CD4-positive, CD25-positive, alpha-beta regulatory T cell (primary cell): ENCODE measurements at places on chromosomes 6 and 20.

DNA sequence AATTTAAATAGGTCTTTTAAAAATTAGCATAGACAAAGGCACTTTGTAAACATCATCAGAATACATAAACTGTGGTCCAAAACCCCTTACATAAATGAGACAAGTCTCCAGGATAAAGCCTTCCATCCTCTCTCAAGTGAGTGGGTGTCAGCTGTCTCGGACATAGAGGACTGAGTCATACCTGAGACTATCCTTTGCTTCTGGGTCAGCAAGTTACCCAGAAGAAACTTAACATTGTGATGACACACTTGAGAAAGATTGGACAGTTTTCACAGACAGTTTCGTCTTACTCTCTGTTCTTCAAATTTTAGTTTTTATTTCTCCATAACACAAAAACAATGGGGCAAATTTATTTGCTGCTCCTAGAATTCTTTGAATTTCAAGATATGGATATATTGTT is 838.0 kb downstream of the DHX35 start:
- no peak for DNase-seq

DNA sequence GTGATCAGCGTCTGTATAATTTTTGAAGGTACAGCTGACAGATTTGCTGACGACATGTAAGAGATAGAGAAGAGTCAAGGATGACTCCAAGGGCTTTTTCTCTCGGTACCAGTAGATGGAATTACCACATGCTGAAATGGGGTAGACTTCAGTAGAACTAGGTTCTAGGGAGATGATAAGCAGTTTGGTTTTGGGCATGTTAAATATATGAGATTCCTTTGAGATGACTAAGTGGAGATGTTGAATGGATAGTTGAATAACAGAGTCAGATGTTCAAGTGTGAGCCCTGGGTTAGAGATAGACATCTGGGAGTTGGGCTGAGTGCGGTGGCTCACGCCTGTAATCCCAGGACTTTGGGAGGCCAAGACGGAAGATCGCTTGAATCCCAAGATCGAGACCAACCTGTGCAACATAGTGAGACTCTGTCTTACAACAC is 50.0 kb downstream of the PHF20 start:
- DNase-seq = no peak

DNA sequence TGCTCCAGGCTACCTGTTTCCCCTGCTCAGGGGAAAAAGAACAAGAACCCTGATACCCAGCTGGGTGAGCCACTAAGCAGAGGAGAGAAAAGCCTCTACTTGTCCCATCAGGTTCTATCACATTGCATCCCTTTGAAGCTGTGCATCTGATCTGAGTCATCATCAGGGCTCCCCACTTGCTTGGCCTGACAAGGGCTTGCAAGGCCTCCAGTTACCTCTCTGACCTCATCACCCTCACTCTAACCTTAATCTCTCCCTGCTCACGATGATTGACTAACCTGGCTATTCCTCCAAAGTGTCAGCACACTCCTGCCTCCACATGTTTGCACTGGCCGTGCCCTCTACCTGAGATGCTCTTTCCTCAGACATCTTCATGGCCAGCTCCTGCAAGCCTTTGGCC is 309.5 kb upstream of the CHD6 start:
- no peak for DNase-seq

DNA sequence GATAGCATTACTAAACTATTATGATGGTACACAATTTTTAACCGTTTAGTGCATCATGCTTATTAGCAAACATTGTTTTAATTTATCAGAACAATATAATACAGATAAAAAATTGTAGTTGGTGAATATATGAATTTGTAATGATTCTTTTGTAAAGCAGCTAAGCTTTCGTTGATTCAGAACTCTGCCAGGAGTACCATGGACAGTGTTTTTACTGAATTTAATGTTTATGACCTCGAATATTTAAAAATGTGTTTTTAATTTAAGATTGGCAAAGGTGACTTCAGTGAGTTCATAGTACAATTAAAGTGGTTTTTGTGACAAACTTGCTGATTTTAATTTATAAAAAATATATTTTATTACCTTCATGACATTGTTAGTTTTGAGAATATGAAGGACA is 10.0 kb downstream of the AFDN start:
- no peak for DNase-seq

DNA sequence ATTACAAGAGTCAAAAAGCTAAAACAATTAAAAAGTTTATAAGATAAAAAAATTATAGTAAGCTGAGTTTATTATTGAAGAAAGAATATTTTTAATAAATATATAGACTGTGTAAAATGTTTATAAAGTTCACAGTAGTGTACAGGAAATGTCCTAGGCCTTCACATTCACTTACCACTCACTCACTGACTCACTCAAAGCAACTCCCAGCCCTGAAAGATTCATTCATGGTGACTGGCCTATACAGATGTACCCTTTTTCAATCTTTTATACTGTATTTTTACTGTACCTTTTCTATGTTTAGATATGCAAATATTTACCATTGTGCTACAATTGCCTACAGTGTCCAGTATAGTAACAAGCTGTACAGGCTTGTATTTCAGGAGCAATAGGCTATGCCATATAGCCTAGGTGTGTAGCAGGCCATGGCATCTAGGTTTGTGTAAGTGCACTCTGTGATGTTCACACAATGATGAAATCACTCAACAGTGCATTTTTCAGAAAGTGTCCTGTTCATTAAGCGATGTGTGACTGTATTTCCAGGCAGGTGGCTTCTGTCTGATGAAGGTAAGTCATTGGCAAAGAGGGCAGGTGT is 130.2 kb downstream of the BTBD3 start:
- DNase-seq = no peak

- DNase-seq = no peak
Measured at GRCh38 chr20:64035066-64035932, 683 bp upstream of the C20orf204 start.

GRCh38 chr20:17856024-17856564 is 112.5 kb downstream of the SNX5 start:
- DNase-seq = no peak

- DNase-seq = no peak
Measured at GRCh38 chr6:57097596-57097995, 7.6 kb downstream of the ZNF451 start.

DNA sequence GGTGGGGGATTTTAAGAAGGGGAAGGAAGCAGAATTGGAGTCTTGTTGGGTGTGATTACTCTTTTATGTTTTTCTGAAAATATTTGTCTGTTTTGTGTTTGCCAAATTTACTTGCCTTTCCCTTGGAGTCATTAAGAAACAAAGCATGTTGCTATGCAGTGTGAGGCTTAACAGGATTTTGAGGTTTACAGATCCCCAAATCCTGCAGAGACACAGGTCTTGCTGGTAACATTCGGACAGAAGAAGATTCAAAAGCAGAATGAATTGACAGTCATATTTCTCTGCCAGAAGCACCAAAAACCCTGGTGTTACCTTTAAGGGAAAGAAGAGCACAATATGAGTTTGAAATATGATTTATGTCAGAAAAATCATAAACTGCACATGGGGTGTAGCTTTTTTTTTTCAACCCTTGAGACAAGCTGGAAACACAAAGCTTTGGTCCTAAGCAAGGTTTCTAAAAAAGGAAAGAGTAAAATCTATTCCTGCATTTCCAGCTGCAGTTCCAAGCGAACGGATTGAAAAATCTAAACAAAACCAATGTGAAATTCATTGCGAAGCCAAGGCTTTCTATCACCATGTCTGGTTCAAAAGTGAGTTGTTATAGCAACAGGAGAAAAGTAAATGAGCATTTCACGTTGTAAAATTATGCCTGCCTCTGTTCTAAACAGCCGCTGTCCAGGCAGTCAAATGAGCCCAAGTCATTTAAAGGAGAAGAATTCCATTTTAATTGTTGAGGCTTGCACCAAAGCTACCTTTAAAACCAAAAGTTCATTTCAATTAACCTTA is 358.9 kb upstream of the SASH1 start:
- DNase-seq = no peak

- DNase-seq = no peak
Measured at GRCh38 chr6:14072084-14072483, 45.5 kb upstream of the CD83 start.

- no peak for DNase-seq
Measured at GRCh38 chr6:150527100-150527499, 72.6 kb upstream of the PLEKHG1 start.

- no peak for DNase-seq
Measured at GRCh38 chr20:19269737-19270340, 57.4 kb downstream of the SLC24A3 start.

DNA sequence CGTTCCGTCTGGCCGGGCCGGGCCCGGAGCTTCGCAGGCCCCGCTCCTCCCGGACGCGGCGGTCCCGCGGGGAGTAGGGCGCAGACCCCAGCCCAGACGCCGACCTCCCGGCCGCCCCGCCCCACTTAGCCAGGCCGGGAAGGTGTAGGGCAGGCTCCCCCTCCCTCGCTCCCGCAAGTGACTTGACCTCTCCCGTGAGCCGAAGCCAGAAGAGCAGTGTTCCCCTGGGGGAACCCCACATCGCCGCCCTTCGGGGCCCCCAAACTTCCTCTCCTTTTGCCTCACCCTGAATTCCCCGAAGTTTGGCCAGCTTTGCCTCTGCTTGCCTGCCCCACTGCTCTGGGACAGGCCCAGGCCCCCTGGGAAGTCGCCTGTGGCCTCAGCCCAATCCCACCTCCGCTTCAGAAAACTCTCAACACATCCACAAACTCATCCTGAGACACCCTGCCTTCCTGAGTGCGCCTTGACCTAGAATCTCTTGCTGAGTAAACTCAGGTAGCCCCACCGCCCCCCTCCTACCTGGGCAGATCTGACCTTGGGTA is 524 bp upstream of the NOL4L start:
- DNase-seq = no peak

GRCh38 chr20:44212792-44213191 is 2.2 kb upstream of the OSER1 start:
- DNase-seq = no peak

- DNase-seq = peak; percentile 22
Measured at GRCh38 chr20:884983-885952, 30.9 kb downstream of the ANGPT4 start.

DNA sequence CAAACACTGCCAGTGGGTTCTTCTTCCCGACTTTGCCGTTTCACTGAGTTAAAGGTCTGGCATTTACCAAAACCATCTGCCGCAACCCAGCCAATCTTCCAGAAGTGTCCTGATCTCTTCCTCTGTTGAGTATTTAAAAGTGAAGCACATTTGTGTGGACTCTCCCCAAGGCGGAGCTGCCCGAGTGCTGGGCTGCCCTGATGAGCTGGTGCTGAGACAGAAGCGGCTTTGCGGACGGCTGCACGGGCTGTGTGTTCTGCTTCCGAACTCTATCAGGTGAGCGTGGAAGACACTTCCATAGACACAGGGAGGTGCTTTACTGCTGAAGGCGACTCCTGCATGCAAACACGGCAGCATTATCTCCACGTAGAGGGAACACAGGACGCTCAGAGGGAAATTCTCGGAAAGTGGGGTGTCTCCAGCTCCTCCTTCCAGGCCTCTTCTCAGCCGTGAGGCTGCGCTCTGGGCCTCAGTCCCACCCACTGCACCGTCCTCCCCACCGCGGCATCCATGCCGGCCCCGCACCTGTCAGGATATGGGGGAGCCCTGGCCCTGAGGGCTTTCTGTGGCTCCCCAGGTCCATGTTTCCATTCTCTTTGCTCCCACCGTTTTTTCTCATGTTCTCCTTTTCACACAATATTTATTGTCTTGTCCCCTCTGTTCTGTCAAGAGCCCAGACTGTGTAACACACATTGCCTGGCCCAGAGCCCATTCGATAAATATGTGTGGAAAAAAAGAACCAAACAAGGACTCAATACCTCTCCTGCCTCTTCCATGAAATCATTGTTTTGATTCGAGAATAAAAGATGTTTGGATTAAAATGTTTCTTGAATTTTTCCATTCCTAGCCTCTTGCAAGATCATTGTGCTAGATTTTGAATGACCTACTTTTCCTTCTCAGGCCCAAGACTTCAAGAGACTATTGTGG is 205.1 kb downstream of the DLL1 start:
- DNase-seq = no peak

DNA sequence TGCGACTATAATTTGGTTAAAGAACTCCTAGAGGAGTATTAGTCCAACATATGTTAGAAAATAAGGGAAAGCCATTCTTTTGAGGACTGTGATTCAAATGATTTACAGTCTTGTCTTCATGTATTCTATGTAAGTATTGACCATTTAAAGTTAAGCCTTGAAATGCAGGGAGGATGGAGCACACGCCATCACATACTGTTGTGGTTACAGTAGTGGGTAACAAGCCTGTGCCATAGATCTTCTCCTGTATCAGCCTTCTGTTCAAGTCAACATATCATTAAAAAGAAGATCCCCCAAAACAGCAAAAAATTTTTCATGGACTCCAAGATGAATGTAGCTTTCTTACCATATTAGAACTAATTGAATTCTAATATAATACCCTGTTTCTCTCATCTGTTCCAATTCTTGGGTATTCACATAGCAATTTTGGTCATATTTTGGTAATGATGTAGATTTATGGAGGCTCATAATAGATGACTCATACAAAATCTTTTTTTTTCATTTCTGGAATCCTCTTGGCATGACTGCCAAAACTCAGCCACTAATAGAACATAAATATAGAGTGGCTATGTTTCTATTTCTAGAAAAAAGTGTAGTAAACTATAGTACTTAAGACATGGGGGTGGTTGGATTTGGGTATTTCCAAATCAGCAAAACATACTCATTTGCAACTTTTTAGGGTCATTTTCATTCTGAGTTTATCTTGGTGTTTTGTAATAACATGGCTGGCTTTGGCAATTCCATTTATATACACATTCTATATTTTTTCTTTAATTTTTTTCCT is 413.5 kb downstream of the BCKDHB start:
- no peak for DNase-seq

DNA sequence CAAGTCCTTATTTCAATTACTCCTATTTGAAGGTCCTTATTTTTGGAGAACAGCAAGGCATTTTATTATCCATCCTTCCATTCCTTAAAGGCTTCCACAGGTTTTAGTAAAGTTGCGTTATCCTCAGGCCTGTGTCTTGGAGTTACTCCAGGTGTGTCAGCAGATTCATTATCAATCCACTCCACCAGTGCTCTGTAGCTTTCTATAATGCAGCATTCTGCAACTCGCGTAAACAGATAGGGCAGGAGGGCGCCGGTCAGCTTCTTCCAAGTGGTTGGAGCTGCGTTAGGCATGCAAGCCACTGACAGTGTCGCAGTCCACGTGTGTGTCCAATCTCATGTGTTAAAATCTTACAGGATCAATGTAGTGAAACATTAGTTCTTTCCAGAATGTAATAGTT is 75.8 kb downstream of the SYTL3 start:
- DNase-seq = no peak

- DNase-seq = no peak
Measured at GRCh38 chr6:53544217-53544469, 758 bp downstream of the GCLC start.

DNA sequence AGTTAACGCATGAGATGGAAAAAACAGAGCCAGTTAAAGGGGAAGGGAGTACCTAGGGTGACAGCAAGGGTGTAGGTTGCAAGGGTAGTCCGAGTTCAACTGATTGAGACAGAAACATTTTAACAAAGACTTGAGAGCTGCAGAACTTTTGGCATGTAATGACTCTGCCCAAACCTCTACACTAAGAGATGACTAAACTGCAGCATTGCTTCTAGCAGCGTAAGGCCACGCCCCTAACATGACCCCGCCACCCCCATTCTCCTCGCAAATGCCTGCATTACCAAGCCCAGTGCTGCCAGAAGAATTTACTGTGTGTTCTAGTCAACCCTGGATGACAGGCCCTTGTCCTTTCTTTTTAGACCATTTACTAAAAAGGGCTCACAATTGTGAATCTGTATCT is 6.3 kb upstream of the HINT3 start:
- DNase-seq = no peak
